ENCODE measurements at places on chromosomes 4 and X.

DNA sequence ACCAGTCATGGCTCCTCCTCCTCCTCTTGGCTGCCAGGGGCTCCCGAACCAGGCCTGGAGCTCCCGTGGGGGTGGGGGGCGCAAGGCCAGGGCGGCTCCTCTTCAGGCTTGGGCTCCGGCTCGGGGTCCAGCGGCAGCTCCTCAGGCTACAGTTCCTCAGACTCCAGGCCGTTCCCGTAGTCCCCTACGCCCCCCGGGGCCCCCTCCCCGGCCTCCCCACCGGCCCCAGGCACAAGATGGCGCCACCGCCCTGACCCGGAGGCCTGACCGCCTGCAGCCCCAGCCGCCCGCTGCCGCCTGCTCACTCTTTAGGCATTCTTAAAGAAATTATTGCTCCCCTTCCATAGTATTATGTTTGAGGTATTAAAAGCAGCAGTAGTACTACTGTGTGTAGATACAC is 54.5 kb downstream of the TAF1 start:
- H3K4me3 ChIP-seq, result no peak overlapping the region
- no peak for DNase-seq
- no peaks in the 10 kb centered on the region for H3K4me1 ChIP-seq
- H3K27me3 ChIP-seq, result no peaks in the 10 kb centered on the region

DNA sequence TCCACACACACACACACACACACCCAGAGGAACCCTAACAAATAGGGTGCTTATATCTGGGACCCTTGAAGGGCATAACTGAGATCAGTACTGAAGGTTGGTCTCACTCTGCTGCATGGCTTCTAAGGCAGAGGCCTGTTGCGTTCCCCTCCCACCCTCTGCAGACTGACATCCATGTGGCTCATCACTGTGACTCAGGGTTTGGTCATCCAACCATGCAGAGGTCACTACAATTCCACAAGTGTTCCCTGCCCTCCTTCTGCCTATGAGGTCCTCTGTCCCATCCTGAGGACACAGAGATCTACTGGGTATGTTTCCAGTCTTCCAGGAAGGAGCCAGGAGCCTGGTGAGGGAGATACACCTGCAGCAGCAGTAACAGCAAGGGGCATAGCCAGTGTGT is 55.8 kb downstream of the XAGE2 start:
- no peak for DNase-seq
- H3K4me3 ChIP-seq, result no peak overlapping the region
- no peak overlapping the region for H3K27ac ChIP-seq

DNA sequence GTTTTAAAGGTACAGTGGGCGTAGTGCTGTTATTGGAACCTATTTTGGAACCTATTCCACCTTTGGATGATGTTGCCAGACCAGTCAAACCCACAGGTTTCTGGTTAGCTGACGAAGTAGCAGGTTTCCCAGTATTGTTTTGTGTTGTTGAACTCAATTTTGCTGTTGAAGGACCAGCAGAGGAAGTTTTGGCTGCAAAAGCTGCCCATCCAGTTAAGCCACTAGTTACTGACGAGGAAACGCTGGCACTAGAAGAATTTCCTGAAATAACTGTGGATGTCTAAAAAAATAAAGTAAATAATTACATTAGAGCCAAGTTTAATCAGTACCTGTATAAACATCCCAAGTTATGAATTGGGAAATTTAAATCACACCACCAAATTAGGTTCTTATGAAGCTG is 25.5 kb downstream of the INTS12 start:
- no peak overlapping the region for H3K27ac ChIP-seq
- no peak for DNase-seq
- peaks cover 14% of the 10 kb centered on the region for H3K4me1 ChIP-seq
- H3K4me3 ChIP-seq, result no peak overlapping the region

- peaks cover 5% of the 10 kb centered on the region for H3K36me3 ChIP-seq
- H3K4me1 ChIP-seq, result no peaks in the 10 kb centered on the region
- DNase-seq, result no peak
- no peak overlapping the region for H3K27ac ChIP-seq
These were observed 31.0 kb downstream of the NSG1 start for GRCh38 chr4:4417886-4418285.

DNA sequence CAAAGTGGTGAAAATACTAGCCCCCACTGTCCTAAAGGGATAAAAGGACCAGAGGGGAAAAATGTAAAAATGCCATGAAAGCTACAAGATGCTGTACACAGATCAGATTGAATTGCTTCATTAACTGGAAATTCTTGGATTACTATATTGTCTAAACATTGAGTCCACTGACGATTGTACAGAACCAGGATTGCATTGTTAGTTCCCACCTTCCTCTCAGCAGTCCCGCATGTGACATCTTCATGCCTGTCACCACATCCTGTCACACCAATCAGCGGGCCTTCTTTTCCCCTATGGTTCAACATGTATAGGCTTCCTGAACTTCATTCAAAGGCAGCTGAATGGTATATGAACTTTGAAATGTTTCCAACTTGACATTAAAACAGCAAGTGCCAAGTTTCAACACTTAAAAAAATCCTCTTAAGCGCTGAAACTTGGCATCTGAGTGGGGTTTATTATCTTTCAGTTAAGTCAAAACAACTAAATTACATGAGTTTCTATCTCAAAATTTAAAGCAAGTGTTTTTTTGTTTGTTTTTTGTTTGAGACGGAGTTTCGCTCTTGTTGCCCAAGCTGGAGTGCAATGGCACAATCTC is 24.6 kb downstream of the ZRSR2 start:
- H3K36me3 ChIP-seq, result 0 out of 2 replicates have a peak, but pooled peaks cover 3% of the 10 kb centered on the region
- no peak overlapping the region for H3K27ac ChIP-seq
- no peaks in the 10 kb centered on the region for H3K4me1 ChIP-seq
- no peak overlapping the region for H3K4me3 ChIP-seq
